Adrenal gland (tissue), 19 donors: ENCODE measurements at places on chromosomes 1 and 21.
A peak's percentile ranks its signal among the peaks of the same experiment; 100 is the strongest.

- DNase-seq = no peak
Observed at GRCh38 chr1:103333141-103333540, 192.4 kb upstream of the RNPC3 start.

GRCh38 chr1:195789321-195789720 is 818.9 kb downstream of the KCNT2 start:
- no peak for DNase-seq

- DNase-seq = no peak
Observed at GRCh38 chr1:75970631-75971030, 38.4 kb upstream of the ASB17 start.

- DNase-seq = no peak
Observed at GRCh38 chr1:151133018-151133806, 13.2 kb downstream of the SEMA6C start.

GRCh38 chr1:6476483-6476882 is 10.5 kb upstream of the TNFRSF25 start:
- no peak for DNase-seq

DNA sequence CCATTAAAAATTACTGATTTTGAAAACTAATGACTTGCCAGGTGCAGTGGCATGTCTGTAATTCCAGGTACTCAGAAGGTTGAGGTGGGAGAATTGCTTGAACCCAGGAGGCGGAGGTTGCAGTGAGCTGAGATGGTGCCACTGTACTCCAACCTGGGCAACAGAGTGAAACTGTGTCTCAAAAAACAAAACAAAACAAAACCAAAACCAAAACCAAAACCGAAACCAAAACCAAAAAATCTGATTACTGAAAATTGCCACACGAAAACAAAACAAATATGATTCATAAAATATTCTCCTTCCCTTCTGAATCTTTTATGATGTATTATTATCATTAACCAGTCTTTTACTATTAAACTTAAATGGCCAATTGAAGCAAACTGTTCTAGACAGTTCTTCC is 74.1 kb downstream of the SERINC2 start:
- DNase-seq = no peak

GRCh38 chr1:30449428-30450147 is 273.8 kb downstream of the MATN1 start:
- DNase-seq = no peak

DNA sequence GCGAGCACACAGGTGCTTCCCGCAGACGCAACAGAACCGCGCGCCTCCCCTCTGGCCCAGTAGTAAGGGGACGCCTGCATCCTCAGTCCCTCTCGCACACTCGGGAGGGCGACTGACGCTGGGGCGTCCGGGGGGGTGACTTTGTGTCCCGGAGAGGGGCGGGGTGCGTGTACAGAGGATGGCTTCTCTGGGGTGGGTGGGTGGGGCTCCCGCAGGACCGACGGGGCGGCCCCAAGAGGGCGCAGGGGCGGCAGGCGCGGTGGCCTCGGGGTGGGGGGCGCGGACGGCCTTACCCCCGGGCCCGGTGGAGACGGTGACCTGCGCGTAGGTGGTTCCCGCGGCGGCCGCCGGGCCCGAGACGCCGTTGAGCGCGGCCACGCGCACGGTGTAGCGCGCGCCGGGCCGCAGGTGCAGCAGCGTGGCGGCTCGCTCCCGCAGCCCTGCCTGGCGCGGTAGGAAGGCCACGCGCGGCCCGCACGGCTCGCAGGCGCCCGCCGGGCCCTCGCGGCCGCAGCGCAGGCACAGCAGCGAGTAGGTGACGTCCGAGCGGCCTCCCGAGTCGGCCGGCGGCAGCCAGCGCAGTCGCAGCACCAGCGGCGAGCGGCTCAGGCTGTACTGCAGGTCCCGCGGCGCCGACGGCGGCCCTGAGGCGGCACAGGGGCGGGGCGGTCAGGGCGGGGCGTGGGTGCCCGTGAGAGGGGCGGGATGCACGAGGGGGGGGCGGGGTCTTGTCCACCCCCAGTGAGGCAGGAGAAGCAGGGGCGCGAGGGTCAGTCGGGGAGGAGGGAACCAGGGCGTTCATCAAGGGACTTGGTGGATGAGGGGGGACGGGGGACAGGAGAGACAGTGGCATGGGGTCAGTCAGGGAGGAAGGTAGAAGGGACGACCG is 12.1 kb downstream of the EPHA10 start:
- DNase-seq = no peak

- no peak for DNase-seq
Observed at GRCh38 chr1:153515504-153516394, 20.0 kb downstream of the S100A6 start.

- DNase-seq = no peak
Observed at GRCh38 chr1:174230399-174230798, 71.1 kb downstream of the RABGAP1L start.

- peak; percentile 56 for DNase-seq
Observed at GRCh38 chr21:34020005-34020847, 53.2 kb upstream of the MRPS6 start.

- no peak for DNase-seq
Observed at GRCh38 chr1:183597656-183598347, 7.5 kb upstream of the NCF2 start.

DNA sequence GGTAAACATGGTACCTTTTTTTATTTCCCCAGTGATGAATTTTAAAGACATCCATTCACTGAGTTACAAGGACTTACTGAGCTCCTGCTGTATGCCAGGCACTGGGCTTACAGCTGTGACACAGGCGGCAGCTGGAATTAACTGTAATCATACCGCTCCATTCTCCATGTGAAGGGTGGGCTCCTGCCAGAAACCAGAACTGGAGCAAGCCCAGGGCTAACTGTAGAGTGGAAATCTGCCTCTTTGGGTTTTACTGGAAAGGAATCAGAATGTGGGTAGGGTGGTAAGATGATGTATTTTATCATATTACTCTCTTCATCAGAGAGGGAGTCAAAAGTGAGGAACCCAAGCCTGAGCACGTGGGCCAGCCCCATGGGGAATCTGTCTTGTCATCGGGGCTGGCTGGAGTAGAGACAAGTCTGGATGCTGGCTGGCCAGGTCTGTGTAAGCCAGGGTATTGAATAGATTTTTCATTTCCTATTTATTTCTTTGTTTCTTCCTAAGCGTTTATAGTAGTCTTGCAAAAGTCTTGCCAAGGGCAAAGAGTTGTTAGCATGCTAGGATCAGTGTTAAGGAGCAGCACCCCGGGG is 21.5 kb downstream of the FGGY start:
- DNase-seq = no peak

DNA sequence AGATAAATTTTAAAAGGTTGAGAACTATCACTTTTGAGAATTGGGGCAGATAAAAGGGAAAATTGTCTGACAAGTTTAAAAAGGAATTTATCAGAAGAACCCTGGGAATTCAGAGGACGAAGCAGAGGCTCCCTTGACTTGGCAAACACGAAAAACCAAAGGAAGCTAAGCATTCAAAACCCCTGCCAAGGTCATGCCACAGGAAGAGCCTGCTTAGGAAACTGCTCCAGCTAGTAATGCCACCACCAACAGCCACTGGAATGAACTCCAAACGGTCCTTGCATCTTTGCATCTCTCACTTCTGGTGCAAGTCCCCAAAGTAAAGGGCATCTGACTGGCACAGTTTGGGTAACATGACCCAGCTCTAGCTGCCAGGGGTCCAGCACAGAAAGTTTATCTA is 7.2 kb downstream of the GPBP1L1 start:
- peak; percentile 62 for DNase-seq

- no peak for DNase-seq
Observed at GRCh38 chr1:29454616-29455380, 218.5 kb downstream of the PTPRU start.

GRCh38 chr1:51969038-51969705 is 21.3 kb downstream of the RAB3B start:
- DNase-seq = no peak

GRCh38 chr1:159959451-159959850 is 5.4 kb upstream of the SLAMF9 start:
- DNase-seq = no peak

DNA sequence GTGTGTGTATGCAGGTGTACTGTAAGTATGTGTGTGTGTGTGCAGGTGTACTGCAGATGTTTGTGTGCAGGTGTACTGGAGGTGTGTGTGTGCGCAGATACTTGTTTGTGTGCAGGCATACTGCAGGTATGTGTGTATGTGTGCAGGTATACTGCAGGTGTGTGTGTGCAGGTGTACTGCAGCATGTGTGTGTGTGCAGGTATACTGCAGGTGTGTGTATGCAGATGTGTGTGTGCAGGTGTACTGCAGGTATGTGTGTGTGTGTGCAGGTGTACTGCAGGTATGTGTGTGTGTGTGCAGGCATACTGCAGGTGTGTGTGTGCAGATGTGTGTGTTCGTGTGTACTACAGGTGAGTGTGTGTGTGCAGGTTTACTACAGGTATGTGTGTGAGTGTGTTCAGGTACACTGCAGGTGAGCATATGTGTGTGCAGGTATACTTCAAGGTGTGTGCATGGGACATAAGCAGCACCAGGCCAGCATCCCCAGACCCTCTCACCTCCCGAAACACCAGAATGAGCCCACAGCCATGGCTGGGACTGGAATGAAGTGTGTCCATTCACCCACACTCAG is 97.5 kb downstream of the DMRTB1 start:
- no peak for DNase-seq

GRCh38 chr1:78790174-78790573 is 140.5 kb downstream of the IFI44 start:
- DNase-seq = no peak

GRCh38 chr1:60160141-60160540 is 86.6 kb upstream of the C1orf87 start:
- DNase-seq = no peak

- no peak for DNase-seq
Observed at GRCh38 chr21:27359141-27359540, 392.3 kb upstream of the ADAMTS5 start.

DNA sequence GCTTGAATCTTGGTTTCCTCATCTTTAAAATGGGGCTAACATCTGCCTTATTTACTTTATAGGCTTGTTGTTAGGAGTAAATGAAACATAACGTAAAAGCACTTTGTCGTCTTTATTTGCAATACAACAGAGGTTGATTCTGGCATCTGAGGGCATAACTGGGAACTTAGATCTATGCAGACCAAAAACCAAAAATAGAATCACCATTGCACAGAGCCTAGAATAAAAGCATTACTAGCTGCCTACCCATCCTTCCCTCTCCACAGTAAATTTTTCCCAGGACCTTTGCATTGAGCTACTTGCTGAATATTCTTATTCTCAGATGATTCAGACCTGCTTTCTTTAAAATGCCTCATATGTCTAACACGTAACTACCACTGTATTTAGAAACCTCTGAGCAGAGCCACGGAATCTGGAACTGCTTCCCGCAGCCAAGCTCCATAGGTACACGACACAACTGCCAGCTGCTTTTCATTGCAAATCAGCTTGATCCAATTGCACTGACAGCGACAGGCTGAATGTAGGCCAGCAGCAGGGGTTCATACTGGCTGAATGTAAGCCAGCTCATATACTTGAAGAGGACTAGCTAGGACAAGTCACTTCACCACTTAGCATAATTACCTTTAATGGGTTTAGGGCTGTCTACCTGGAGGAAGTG is 33.2 kb upstream of the SERBP1 start:
- no peak for DNase-seq

- no peak for DNase-seq
Observed at GRCh38 chr1:26210147-26210870, 19.9 kb downstream of the CATSPER4 start.

GRCh38 chr1:91537281-91537986 is 36.8 kb downstream of the CDC7 start:
- DNase-seq = no peak

GRCh38 chr1:16922885-16923431 is 1.2 kb downstream of the CROCC start:
- no peak for DNase-seq
